ENCODE measurements at places on chromosomes 7 and 10.

DNA sequence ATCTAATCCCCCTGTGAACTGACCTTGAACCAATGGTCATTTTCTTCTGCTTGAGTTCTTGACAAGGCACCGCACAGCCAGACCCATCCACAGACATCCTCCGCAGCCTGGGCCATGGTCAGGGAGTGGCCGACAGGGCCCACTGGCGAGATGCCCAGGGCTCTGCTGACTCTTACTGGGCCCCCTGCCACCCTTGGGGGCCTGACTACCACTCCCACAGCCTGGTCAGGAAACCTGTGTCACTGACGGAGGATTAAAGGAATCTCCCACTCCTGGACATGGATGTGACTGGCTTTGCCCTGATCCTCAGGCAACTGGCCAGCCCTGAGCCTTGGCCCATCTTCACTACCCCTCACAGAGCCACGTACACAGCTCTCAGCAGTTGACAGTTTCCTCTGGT lies 50.4 kb upstream of the ENO4 start:
- peaks cover 13% of the 10 kb centered on the region for H3K27me3 ChIP-seq
- no peaks in the 10 kb centered on the region for H3K4me1 ChIP-seq
- no peak overlapping the region for H3K27ac ChIP-seq
- no peak for DNase-seq

DNA sequence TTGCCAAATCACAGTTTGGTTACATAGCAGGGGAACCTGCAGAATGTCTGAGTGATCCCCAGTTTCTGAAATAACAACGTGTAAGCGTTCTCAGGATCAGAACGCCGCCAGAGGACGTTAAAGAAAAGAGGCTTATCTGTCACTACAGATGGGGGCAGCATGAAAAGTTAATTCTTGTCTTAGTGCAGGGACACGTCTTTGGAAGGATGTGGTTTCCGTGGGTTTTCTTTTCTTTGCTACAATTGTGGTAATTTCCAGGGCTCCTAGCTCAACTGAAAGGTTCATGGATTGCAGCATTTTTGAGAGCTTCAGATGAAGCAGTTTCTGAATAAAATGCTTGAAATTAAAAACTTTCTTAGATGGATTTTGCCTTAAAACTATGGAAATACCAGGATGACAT lies 106.6 kb downstream of the PRKCQ start:
- peaks cover 87% of the 10 kb centered on the region for H3K36me3 ChIP-seq
- DNase-seq: peak; percentile 65
- peak overlapping the region; percentile 96 for H3K27ac ChIP-seq
- H3K4me3 ChIP-seq: peak overlapping the region; percentile 22

DNA sequence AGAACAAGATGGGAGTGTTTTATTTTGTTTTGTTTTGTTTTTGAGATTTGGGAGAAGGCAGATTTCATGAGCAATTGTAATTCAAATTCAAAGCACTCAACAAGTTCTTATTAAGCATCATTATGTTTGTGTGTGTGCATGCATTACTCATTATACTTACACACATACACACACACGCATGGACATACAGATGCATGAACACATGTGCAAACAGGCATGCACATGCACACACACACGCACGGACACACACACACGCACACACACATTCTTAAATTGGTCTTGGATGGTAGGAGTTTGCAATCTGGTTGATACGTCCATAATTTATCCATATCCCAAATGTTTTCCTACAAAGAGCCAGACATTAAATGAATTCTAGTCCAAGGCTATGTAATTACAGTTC lies 702.8 kb downstream of the INHBA start:
- no peak for DNase-seq
- H3K4me1 ChIP-seq: no peaks in the 10 kb centered on the region
- no peak overlapping the region for H3K4me3 ChIP-seq
- H3K27me3 ChIP-seq: no peaks in the 10 kb centered on the region
- no peak overlapping the region for H3K27ac ChIP-seq
- H3K36me3 ChIP-seq: no peaks in the 10 kb centered on the region

DNA sequence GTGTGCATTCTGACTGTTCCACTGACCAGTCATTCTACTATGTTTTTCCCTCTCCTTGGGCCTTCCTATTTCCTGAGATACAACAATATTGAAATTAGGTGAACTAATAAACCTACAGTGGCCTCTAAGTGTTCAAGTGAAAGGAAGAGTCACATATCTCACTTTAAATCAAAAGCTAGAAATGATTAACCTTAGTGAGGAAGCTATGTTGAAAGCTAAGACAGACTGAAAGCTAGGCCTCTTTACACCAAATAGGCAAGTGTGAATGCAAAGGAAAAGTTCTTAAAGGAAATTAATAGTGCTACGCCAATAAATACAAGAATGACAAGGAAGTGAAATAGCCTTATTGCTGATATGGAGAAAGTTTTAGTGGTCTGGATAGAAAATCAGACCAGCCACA lies 5.7 kb upstream of the DYNC1I1 start:
- no peaks in the 10 kb centered on the region for H3K4me1 ChIP-seq
- H3K27me3 ChIP-seq: peaks cover 2% of the 10 kb centered on the region
- H3K27ac ChIP-seq: no peak overlapping the region

- H3K36me3 ChIP-seq: no peaks in the 10 kb centered on the region
- H3K4me1 ChIP-seq: peaks cover 2% of the 10 kb centered on the region
Observed at GRCh38 chr10:74863551-74863950, 37.2 kb downstream of the KAT6B start.

DNA sequence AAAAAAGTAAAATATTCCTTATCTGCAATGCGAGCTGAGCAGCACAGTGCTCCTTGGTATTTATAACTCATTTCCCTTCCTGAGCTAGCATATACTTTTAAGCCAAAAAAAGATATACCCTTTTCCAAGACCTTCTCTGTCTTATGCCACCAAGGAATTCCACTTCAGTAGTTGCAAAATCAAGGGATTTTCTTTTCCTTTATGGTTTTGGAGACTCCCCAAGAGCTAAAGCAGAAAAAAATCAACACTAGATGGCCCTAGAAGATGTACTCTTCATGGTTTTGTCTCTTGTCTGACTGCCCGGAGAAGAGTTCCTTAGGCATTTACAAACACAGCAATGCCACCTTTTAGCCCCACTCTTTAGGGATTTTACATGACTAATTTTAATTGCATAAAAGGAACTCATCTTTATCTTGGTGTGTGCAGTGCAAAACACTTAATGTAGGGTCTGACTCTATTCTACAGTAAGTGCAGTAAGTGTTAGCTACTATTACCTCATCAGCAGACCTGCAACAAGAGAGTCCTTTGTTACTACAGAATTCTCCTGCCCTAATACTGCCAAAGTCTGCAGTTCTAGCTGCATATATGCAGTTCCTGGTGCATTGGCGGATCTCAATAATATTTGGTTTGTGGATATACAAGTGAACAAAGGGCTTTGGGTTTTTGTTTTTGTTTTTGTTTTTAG lies 443.3 kb downstream of the GFRA1 start:
- no peak overlapping the region for H3K27ac ChIP-seq
- H3K27me3 ChIP-seq: no peaks in the 10 kb centered on the region
- no peaks in the 10 kb centered on the region for H3K4me1 ChIP-seq
- DNase-seq: no peak

GRCh38 chr10:80191589-80192270 lies 13.6 kb downstream of the ANXA11 start:
- peak; percentile 23 for DNase-seq
- no peak overlapping the region for H3K4me3 ChIP-seq
- peak overlapping the region; percentile 53 for H3K27ac ChIP-seq
- H3K4me1 ChIP-seq: peaks cover 72% of the 10 kb centered on the region
- H3K36me3 ChIP-seq: peaks cover 53% of the 10 kb centered on the region

GRCh38 chr10:112689327-112690072 lies 242.5 kb downstream of the VTI1A start:
- no peak overlapping the region for H3K4me3 ChIP-seq
- H3K27ac ChIP-seq: no peak overlapping the region
- H3K4me1 ChIP-seq: no peaks in the 10 kb centered on the region
- no peak for DNase-seq
- no peaks in the 10 kb centered on the region for H3K27me3 ChIP-seq

DNA sequence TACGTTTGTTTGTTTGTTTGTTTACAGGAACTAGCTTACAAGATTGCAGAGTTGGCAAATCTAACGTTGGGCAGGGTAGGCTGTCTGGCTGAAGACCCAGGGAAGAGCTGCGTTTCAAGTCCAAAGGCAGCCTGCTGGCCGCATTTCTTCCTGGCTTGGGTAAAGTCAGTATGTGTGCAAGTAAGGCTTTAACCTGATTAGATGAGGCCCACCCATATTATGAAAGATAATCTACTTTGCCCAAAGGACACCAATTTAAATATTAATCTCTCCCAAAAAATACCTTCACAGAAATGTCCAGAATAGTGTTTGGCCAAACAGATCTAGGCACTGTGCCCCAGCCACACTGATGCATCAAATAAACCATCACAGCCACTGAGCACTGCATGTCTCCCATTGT lies 228.9 kb upstream of the HABP2 start:
- H3K27me3 ChIP-seq: peaks cover 9% of the 10 kb centered on the region
- no peak for DNase-seq
- no peak overlapping the region for H3K27ac ChIP-seq
- peaks cover 4% of the 10 kb centered on the region for H3K4me1 ChIP-seq
- H3K4me3 ChIP-seq: no peak overlapping the region

GRCh38 chr7:6078548-6078947 lies 47.4 kb downstream of the ANKRD61 start:
- no peaks in the 10 kb centered on the region for H3K27me3 ChIP-seq
- no peak overlapping the region for H3K4me3 ChIP-seq
- H3K4me1 ChIP-seq: peaks cover 5% of the 10 kb centered on the region
- H3K27ac ChIP-seq: no peak overlapping the region
- no peak for DNase-seq

- H3K4me3 ChIP-seq: no peak overlapping the region
- peaks cover 5% of the 10 kb centered on the region for H3K4me1 ChIP-seq
- no peaks in the 10 kb centered on the region for H3K36me3 ChIP-seq
Observed at GRCh38 chr7:134943785-134944400, 42.4 kb upstream of the AGBL3 start.

GRCh38 chr10:100881556-100882213 lies 31.1 kb upstream of the SLF2 start:
- H3K27ac ChIP-seq: no peak overlapping the region
- H3K27me3 ChIP-seq: peaks cover 7% of the 10 kb centered on the region
- H3K36me3 ChIP-seq: no peaks in the 10 kb centered on the region
- H3K4me3 ChIP-seq: no peak overlapping the region
- no peak for DNase-seq

GRCh38 chr7:876972-877311 lies 588 bp downstream of the GET4 start:
- peak overlapping the region; percentile 87 for H3K27ac ChIP-seq
- no peaks in the 10 kb centered on the region for H3K27me3 ChIP-seq
- peaks cover 24% of the 10 kb centered on the region for H3K36me3 ChIP-seq
- no peak for DNase-seq

GRCh38 chr10:78383378-78384048 lies 349.9 kb downstream of the RPS24 start:
- H3K4me1 ChIP-seq: no peaks in the 10 kb centered on the region
- no peaks in the 10 kb centered on the region for H3K36me3 ChIP-seq
- H3K27ac ChIP-seq: no peak overlapping the region
- H3K4me3 ChIP-seq: no peak overlapping the region
- DNase-seq: no peak

GRCh38 chr7:75596727-75597614 lies 104.9 kb downstream of the SPDYE5 start:
- H3K36me3 ChIP-seq: no peaks in the 10 kb centered on the region
- peak; percentile 39 for DNase-seq
- peak overlapping the region; percentile 69 for H3K27ac ChIP-seq
- H3K27me3 ChIP-seq: no peaks in the 10 kb centered on the region
- no peak overlapping the region for H3K4me3 ChIP-seq

GRCh38 chr10:131310551-131311401 lies 745 bp downstream of the TCERG1L start:
- H3K27me3 ChIP-seq: peaks cover 31% of the 10 kb centered on the region
- no peak for DNase-seq
- no peak overlapping the region for H3K27ac ChIP-seq
- H3K36me3 ChIP-seq: peaks cover 2% of the 10 kb centered on the region
- no peak overlapping the region for H3K4me3 ChIP-seq
- H3K4me1 ChIP-seq: peaks cover 4% of the 10 kb centered on the region

DNA sequence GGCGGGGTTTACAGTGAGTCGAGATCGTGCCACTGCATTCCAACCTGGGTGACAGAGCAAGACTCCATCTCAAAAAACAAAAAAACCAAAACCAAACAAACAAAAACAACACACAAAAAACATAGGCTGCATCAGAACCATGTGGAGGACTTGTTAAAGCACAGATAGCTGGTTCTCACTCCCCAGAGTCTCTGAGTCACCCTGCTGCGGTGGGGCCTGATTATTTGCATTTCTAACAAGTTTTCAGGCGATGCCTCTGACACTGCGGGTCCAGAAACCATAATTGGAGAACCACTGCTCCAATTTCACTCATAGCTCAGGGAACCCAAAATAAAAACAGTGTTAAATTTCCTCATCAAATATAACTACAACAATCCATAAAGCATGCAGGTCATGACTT lies 816.7 kb downstream of the MAGI2 start:
- no peaks in the 10 kb centered on the region for H3K27me3 ChIP-seq
- no peak for DNase-seq
- no peak overlapping the region for H3K4me3 ChIP-seq
- no peaks in the 10 kb centered on the region for H3K4me1 ChIP-seq
- H3K27ac ChIP-seq: no peak overlapping the region
- H3K36me3 ChIP-seq: no peaks in the 10 kb centered on the region

- H3K4me1 ChIP-seq: peaks cover 42% of the 10 kb centered on the region
- H3K36me3 ChIP-seq: peaks cover 8% of the 10 kb centered on the region
- no peak overlapping the region for H3K4me3 ChIP-seq
- DNase-seq: no peak
Observed at GRCh38 chr10:35452847-35453246, 116.5 kb downstream of the CCNY start.

DNA sequence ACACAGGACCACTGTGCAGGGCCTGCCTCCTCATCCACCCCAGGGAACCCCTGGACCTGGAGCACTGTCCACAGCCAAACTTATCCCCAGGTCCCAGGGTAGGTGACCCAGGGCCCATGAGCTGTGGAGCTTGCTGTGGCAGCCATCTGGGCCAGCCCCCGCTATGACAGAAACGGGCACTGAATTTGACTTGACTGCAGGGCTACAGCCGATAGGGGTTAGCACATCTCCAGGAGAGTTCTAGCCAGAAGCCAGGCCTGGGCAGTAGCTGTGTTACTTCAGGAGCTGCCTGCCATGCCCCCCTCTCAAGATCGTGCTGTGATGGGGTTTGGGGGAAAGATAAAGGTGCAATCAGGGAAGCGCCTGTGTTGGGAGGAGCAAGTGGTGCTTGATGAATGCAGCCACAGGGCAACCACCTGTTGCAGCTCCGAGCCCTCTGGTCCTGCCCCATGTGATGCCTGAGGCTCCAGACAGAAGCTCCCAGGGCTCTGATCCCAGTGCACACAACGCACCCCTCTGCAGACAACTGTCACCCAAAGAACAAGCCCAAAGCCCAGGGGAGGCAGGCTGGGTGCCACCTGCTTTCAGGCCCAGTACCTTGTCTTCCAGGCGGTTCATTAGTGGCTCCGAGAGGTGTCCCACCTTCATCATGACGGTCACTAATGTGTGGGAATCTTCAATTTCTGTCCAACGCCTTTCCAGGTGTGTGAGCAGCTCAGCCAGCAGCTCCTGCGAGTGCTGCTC lies 6.5 kb downstream of the TBRG4 start:
- no peaks in the 10 kb centered on the region for H3K27me3 ChIP-seq
- H3K36me3 ChIP-seq: peaks cover 69% of the 10 kb centered on the region
- H3K27ac ChIP-seq: no peak overlapping the region
- H3K4me3 ChIP-seq: no peak overlapping the region

Measured in activated CD4-positive, alpha-beta memory T cell treated with anti-CD3 and anti-CD28 coated beads, Interleukin-2, amount 10 ng/mL, durations not matched to agents 7 days and 5 days (primary cell).